Amygdala (tissue), 56 donors: ENCODE measurements at places on chromosomes 12 and 14.

- no peak for DNase-seq
These were observed 309.2 kb downstream of the FOXG1 start for GRCh38 chr14:29075761-29076160.

DNA sequence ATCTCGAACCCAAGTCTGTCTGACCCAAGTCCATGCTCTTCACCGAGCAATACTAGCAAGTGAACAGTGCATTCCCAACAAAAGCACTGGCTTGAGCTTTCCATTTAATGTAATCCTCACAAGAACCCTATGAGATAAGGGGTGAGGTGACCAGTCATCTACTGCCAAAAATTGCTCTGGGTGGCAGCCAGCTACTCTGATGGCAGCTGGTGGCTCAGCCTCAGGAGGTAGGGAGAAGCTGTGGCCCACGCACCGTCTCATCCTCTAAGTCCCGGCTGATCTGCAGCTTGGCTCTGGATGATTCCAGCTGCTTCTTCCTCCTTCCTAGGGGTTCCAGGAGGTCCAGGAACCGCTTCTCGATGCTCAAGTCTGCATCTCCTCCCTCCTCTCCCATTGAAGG lies 75.2 kb downstream of the PLEKHG3 start:
- DNase-seq: no peak

DNA sequence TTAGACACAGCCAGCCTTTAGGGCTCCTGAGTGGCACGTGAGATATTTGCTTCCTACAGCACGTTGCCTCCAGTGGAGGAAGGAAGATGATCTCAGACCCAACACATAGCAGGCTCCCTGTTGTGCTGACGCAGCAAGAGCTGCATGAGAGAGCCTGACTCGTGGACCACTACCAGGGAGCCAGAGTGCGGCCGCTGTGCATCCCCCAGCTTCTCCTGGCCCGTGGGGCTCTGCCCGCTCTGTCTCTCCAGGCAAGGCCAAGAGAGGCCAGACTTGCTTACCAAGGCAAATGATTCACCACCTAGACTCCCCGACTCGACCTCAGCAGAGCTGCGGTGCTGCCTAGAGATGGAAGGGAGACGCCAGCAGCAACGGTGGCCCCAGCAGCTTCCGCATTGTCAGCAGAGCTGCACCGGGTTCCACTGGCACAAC lies 37.5 kb downstream of the MAP3K9 start:
- no peak for DNase-seq

DNA sequence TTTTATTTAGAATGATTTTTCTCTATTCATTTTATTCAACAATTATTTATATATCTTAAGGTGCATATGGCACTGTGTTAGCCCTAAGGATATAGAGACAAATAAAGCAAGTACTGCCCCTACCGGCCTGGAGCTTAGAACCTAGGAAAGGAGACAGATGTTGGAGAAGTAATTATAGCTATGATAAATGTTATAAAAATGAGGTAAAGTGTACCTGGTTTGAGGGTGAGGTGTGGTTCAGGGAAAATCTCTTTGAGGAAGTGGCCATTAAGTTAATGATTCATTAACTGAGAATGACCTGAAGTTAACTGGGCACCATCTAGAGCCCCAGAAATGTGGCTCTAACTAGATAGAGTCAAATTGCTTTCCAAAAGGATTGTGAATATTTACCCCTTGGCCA lies 31.9 kb downstream of the CDKL1 start:
- no peak for DNase-seq

- DNase-seq: no peak
These were observed 21.2 kb downstream of the MAX start for GRCh38 chr14:65080960-65081747.

GRCh38 chr14:31842899-31843298 lies 234.2 kb upstream of the ARHGAP5 start:
- no peak for DNase-seq

- DNase-seq: no peak
These were observed 179.3 kb downstream of the PCNX1 start for GRCh38 chr14:71086567-71086966.

DNA sequence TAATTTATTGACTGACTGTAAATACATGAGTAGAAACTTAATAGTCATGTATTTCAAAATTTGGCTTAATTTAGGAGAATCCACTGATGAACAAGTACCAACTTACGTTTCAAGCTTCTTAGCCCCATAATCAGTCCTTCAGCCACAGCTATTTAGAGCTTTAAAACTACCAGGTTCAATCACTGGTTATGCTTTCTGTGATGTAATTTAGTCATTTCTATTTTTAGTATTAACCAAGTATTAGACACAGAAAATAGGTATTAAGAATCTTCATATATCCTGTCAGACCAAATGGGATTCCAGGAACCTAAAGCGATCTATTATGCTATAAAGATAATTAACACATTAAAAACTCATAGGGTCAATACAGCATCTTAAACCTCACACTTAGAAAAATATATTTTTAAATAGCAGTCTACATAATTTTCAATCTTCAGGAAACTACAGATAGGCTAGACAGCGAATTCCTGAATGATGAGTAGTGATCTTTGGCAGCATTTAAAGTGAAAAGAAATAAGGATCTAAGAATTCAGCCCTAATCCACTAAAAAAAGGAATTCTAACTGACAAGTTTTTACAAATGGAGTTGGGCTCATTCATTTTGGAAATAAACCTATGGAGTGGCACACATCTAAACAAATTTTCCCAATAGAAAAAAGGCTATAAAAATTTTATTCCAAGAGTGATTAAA lies 51.5 kb downstream of the ZC3H14 start:
- no peak for DNase-seq

DNA sequence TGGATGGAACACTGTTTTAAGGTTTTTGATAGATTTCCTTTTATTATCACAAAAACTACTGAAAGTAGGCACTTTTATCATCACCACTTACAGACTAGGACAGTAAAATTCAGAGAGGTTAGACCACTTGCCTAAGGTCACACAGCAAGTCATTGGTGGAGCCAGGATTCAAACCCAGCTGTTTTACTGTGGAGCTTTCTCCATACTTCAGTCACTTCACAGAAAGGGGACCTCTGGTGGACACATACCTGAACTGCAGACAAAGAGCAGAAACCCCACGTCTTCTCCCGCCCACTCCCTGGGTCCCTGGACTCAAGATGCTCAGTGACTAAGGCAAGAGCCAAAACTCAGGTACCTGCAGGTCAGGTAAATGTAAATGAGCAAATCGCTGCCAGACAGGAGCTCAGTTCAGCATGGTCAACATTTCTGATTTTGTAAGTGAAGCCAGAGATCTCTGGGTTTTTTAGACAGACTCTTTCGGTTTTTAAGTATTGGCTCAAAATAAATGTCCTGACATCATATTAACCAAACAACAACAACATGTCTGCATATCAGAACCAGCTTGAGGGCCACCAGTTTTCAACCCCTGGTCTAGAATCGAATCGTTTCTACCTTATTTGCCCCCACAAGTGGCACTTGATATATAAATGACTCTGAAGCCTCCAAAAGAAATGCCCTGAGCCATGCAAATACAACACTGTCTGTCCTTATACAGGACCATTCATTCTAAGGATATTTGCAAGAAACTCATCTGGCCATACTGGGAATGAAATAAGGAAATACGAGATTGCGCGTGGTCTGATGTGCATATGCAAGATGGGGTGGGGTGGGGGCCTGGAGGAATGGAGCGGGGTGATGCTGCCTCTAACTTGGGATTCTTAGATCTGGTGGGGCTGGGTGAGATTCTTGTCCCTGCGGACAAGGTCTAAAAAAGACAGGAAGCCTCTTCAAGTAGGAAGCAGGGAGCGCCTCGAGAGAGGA lies 110.9 kb downstream of the KSR2 start:
- no peak for DNase-seq

DNA sequence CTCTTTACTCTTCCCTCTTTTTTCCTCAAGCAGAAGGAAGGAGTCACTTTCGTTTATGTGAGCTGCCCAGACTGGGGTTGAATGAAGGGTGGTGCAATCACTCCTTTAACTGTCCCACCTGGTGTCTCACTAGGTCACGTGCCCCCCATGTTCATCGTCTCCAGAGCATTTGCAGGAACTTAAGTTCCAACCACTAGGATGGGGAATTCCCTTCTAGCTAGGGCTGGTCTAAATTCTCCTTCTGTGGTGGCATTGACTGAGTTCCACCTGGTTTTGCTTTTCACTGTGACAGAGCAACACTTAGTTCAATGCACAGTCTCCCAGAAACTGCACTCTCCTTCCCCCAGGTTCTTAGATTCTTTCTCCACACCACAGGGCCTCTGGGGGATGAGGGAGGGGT lies 9.5 kb downstream of the FANCM start:
- no peak for DNase-seq

DNA sequence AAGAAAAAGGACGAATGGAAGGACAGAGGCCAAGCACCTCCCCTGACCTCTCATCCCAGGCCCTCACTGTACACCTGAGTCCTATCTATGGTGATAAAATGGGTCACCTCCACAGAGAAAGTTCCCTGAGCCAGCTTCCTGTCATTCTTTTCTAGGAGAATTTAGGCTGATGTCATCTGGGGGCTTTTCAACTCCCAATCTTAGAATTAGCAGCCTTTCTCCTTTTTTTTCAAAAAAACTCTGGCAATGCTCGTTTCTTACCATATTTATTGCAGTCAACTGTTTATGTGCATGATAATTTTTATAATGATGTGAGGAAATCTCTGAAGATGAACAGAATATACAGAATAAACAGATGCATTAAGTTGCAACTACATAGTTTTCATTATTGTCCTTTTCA lies 177.6 kb downstream of the SNAPC1 start:
- DNase-seq: no peak

GRCh38 chr12:92602476-92602875 lies 100.3 kb upstream of the PLEKHG7 start:
- no peak for DNase-seq

DNA sequence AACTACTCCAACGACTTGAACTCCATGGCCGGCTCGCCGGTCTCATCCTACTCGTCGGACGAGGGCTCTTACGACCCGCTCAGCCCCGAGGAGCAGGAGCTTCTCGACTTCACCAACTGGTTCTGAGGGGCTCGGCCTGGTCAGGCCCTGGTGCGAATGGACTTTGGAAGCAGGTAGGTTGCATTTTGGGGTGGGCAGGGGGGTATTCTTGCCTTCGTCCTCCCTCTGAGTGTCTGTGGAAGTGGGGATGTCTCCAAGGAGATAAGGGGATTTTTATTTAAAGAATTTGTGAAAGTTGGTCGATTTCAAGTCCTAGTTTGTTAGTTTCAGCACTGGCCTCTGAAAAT lies 1.3 kb downstream of the ASCL1 start:
- DNase-seq: no peak

DNA sequence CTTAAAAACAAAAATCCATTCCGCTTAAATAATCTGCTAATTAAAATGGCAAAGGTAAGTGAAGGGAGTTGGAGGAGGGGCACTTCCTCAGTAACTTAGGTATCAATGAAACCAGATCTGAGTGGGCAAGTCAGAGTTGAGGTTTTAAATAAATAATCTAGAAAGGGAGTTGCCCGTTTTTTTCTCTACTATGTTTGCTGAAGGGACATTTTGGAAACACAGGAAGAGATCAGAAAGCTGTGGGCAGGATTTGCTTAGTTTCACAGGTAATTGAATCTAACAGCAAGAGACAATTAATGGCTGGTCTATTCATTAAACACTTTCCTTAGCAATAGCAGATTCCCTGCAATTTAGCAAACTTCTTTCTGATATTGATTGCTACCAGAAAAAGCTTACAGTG lies 186.0 kb upstream of the ABCD2 start:
- no peak for DNase-seq

DNA sequence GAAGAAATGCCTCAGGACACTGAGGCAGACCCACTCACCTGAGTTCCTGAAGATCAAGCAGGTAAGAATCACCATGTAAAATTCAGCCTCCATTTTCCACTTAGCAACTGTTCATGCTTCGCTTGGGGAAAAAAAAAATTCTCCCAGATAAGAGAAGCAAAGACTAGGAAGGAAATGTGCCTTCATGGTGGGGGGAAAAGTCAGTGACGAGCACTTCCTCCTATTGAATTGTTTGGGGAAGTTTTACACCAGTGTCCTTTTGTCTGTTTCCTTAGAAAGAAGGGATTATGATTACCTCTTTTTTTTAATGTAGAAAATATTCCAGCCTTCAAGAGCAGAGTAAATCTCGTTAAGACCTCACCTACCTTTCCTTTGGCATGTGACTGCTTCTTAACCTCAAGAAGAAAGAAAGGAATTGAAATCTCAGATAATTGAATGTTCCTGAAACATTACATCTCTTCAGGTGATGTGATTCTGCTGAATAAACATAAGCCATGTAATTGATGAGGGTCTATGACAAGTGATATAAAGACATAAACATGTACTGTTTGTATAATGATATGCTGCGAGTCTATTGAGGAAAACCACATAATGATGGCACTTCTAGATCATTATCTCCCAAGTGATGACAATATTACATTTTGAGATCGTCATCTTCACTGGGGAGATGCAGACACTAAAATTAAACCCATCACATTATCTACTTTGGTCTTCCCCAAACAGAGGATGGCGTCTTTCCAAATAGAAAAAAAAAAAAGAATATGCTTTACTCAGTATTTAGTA lies at the start of gene PTPRB:
PTPRB (minus strand) TSS at position 127 of the 783 bp plus-strand sequence; CDS start at position 93, 34 bp downstream.
- no peak for DNase-seq

DNA sequence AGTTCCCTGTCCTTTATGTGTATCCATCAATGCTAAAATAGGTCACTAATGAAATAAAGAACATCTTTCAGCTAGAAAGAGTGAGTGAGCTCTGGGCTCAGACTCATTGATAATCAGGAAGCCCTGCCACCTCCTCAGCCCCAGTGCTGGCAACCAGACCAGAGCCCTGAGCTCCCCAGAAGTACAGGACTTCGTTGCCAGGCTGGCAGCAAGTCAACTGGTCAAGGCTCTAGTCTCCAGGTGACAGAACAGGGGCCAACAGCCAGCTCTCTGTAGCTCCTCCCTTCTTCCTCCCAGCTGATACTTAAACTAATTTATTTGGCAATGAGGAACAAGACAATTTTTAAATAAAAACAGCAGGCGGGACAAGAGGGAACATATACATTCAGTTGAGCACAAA lies 145.3 kb downstream of the EGLN3 start:
- no peak for DNase-seq

- DNase-seq: no peak
These were observed 12.4 kb downstream of the BEST3 start for GRCh38 chr12:69686731-69687130.

DNA sequence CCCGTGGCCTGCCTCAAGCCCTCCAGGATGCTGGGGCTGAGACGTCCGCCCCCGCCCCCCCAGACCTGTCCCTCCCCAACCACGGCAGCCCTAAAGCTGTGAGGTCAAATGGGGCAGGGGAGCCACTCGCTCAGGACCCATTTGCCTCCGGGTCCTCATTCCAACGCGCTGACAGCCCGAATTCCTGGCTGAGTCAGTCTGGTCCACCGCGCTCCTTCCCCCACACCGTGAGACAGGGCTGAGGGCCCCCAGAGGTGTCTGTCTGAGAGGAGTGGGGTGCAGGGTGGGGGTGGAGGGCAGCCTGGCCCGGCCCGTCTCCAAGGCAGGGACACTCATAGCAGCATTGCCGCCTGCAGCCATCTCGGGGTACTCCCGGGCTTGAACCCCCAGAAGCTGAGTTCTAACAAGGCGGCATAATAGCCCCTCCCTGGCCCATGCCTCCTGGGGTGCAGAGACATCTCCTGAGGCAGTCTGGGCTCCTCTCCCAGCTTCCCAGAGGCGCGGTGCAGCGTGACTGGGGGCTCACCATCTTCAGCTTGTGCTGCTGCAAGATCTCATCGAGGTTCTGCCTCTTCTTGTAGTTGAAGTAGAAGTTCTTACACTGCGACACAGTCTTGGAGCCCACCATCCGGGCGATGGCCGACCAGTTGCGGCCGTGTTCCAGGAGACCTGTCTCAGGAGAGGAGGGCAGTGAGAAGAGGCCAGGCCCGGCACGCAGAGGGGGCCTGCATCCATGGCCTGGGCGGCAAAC lies 90.5 kb downstream of the RFLNA start:
- no peak for DNase-seq

- no peak for DNase-seq
These were observed 2.8 kb downstream of the PTMS start for GRCh38 chr12:6768990-6769389.
